ENCODE measurements at places on chromosomes 5 and 9.

GRCh38 chr5:137760719-137761516 is 6.8 kb upstream of the HNRNPA0 start:
- DNase-seq, result no peak

- DNase-seq, result no peak
Observed at GRCh38 chr5:19172926-19173470, 815.0 kb downstream of the CDH18 start.

GRCh38 chr5:89729623-89730301 is 679.8 kb downstream of the CETN3 start:
- no peak for DNase-seq

GRCh38 chr5:62653001-62653863 is 74.6 kb downstream of the LRRC70 start:
- DNase-seq, result no peak

- no peak for DNase-seq
Observed at GRCh38 chr5:148391422-148391821, 7.7 kb downstream of the FBXO38 start.

- no peak for DNase-seq
Observed at GRCh38 chr9:96453625-96454024, 3.7 kb downstream of the HABP4 start.

DNA sequence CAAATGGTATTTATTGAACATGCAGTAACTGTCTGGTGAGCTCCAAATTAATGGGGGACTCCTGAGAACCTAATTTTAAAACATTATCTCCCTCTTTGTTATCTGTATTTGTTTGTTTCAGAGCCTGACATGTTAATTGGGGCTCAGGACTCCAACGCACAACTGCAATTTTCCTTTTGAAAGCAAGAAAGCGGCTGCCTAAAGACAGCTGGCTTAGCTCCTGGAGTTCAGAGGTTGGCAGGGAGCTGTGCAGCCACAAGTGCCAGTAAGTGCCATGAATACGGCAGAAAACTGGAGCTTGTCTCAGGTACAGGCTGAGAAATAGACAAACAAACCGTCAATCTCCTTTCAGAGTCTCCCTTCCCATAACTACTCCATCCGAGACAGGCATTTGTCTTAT is 80.9 kb downstream of the PPP2R2B start:
- no peak for DNase-seq

DNA sequence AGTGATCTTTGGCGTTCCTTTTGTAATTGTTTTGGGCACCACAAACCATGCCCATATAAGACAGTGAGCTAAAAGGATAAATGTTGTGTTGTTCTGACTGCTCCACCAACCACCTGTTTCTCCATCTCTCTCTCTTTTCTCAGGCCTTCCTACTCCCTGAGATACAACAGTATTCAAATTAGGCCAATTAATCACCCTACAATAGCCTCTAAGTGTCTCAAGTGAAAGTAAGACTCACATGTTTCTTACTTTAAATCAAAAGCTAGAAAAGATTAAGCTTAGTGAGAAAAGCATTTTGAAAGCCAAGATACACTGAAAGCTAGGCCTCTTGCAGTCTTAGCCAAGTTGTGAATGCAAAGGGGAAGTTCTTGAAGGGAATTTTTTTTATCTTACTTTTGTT is 268.8 kb upstream of the NREP start:
- no peak for DNase-seq

DNA sequence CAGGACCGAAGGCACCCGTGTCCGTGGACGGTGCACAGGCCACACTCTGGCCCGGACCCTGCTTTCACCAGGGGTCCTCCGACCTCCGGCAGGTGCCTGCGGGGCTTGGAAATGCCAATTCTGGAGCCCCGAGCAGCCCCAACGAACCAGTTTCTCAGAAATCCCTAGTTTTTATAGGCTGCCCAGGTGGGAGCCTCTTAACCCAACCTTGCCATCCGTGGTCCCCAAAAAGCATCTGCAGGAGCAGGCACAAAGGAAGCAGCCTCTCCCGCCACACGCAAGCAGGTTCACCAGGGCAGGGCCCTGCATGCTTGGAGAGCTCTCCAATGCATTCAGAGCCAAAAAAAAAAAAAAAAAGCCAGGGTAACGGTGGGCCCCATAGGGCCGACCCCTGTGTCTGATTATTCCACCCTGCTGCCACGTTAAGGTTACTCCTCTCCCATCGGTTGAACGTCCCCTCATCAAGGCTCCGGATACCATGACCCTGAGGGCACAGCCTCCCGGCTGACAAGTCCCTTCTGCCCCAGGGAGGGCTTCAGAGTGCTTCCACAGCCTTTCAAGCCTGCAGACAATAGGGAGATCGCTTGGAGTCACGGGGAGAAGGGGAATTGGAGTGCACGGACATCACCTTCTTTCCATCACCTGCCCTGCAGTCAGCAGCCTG is 796 bp upstream of the TPRN start:
- no peak for DNase-seq

GRCh38 chr9:81259896-81260295 is 429.5 kb downstream of the TLE1 start:
- no peak for DNase-seq

DNA sequence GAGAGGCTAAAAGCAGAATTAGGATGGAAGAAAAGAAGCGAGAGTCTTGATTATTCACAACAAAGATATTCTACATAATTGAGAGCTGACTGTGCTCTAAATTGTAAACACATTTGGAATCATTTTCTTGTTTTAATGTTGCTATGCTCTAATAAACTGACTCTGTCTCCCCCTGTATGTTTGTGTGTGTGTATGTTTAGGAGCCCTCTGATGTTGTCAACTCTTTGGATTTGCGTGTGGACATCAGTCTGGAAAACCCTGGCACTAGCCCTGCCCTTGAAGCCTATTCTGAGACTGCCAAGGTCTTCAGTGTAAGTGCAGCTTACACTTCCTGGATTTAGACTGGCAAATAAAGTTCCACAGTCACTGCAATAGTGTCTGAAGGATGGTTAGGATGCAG is 37.8 kb downstream of the MOCS2 start:
- DNase-seq, result no peak

GRCh38 chr9:135249711-135250110 is 162.2 kb downstream of the OLFM1 start:
- no peak for DNase-seq

DNA sequence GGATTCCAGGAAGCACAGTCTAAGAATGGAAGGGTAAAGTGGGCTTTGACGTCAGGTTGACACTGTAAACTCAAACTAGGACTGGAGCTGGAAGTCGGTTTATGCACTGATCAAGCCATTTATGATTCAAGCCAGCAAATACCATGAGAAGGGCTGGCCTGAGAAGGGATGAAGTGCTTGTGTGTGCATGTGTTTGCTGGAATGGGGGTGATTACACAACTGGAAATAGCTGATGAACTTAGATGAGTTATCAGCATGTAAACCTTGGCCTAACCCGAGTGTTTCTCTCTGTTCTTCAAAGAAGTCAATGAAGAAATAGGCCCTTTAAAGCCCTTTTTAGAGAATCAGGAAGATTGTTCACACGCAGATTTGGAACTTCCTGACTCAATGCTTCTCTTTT is 287.6 kb downstream of the RFX3 start:
- DNase-seq, result no peak

DNA sequence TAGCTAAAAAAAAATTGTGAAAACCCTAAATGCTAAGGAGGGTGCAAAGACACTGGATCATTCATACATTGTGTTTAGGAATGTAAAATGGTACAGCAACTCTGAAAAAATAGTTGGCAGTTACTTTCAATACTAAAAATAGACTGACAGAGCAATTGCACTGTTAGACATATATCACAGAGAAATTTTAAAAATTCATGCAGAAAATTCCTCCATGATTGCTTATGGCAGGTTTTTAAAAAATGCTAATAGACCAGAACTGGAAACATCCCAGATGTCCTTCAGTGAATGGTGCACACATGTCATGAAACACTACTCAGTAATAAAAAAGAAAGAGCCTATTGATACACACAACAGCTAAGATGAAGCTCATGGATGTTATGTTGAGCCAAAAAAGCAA is 349.8 kb upstream of the DAB2 start:
- no peak for DNase-seq

GRCh38 chr9:95157481-95158151 is 159.9 kb downstream of the FANCC start:
- DNase-seq, result no peak

- DNase-seq, result no peak
Observed at GRCh38 chr5:38681029-38681706, 124.7 kb upstream of the LIFR start.

GRCh38 chr5:40409601-40410000 is 270.1 kb upstream of the PTGER4 start:
- DNase-seq, result peak; percentile 23

GRCh38 chr9:79610019-79610631 is 38.4 kb downstream of the TLE4 start:
- DNase-seq, result no peak

DNA sequence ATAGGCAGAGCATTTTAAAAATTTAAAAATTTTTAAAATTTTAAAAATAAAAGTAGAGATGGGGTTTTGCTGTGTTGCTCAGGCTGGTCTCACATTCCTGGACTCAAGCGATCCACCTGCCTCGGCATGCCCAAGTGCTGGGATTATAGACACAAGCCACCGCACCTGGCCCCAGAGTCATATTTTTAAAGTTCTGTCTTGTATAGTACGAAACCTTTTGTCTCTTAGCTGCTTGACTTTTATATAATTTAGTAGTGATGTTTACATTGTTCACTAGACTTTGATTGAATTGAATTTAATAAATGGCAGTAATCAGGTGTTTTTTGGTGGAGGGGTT is 31.0 kb downstream of the LRRTM2 start:
- no peak for DNase-seq

DNA sequence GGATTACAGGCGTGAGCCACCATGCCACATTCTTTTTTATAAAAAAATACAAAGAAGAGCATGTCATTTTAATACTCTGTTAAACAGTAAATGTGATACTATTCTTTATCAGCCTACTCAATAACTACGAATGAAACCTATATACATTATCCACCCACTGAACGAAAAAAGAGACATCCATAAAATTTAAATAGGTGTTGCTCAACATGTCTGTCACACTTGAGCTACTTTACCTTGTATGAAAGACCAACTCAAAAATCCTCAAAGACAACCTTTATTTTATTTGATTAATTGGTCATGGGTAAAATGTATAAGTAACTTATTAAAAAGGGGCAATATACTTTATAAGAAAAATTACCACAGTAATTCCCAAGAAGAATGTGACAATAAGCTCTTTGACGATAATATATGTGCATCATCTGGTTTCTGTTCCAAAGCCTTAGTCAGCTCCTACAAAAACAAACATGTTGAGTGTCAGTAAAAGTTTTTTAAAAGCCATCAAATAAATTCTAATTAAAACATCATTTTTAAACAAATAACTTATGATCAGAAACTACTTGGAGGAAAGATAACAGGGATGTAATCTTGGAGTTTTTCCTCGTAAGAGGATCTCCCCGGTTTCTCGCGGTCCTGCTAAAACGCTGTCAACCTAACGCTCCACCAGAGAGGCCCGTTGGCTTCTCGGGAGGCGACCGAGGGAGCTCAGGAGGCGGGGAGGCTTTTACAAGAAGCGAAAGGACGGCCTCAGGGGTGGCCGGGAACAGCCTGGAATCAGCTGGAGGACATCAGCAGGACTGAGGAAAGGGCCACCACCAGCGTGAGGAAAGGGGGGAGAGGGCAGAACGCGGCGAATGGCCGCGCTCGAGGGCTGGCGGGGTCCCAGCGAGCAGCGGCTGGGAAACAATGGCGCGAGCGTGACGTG is 13.5 kb upstream of the ANKRD18B start:
- no peak for DNase-seq

GRCh38 chr5:123455640-123456039 is 32.4 kb upstream of the CEP120 start:
- DNase-seq, result no peak

GRCh38 chr9:109815366-109815947 is 35.5 kb downstream of the PALM2AKAP2 start:
- no peak for DNase-seq

- DNase-seq, result no peak
Observed at GRCh38 chr5:71740015-71740753, 21.1 kb downstream of the CARTPT start.

GRCh38 chr5:59856358-59856757 is 37.2 kb downstream of the PDE4D start:
- no peak for DNase-seq

- no peak for DNase-seq
Observed at GRCh38 chr5:137155261-137156000, 343.7 kb downstream of the SPOCK1 start.

GRCh38 chr9:106312906-106313305 is 550.1 kb upstream of the ZNF462 start:
- DNase-seq, result no peak

- DNase-seq, result no peak
Observed at GRCh38 chr5:124663101-124663506, 83.3 kb downstream of the ZNF608 start.

DNA sequence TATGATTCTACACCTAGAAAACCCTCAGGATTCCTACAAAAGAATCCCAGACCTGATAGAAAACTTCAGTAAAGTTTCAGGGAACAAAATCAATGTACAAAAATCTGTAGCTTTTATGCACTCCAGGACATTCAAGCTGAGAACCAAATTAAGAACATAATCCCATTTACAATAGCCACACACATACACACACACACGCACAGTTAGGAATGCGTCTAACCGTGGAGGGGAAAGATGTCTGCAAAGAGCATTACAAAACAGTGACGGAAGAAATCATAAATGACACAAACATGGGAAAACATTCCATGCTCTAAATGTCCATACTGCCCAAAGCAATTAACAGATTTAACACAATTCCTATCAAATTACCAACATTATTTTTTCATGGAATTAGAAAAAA is 51.4 kb upstream of the CAST start:
- no peak for DNase-seq

GRCh38 chr9:72949244-72949582 is 3.6 kb downstream of the ALDH1A1 start:
- no peak for DNase-seq

- DNase-seq, result no peak
Observed at GRCh38 chr5:62718324-62718723, 139.7 kb downstream of the LRRC70 start.

DNA sequence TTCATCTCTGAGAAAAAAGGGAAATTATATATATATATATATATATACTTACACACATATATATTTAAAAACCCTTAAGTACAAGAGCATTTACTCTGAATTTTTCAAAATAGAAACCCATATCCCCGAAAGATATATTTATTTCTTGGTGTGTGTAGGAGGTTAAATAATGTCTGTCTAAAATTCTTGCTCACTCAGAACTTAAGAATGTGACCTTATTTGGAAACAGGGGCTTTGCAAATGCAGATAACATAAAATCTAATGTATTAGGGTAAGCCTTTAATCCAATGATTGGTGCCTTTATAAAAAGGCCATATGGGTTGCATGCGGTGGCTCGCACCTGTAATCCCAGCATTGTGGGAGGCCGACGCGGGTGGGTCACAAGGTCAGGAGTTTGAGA is 517.3 kb upstream of the TLE4 start:
- DNase-seq, result no peak

GRCh38 chr5:132271251-132272246 is 14.1 kb downstream of the PDLIM4 start:
- no peak for DNase-seq

DNA sequence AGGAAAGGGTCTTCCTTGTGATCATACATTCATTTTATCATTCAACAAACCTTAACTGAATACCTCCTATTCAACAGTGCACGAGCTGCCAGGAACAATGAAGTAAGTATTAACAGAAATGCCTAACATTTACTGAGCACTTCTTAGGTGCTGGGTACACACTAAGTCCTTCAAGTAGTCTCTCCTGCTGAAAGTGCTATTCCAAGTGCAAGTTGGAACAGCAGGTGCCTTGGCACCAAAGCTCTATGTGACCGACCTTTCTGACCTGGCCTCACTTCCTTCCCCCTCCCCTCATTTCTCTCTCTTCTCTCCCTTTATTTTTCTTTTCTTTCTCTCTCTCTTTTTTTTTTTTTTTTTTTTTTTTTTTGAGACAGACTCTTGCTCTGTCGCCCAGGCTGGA is 94.5 kb downstream of the GRIA1 start:
- no peak for DNase-seq

Data from T-helper 2 cell (primary cell).